ENCODE measurements at places on chromosomes 1 and 21.

GRCh38 chr1:180462102-180462501 is 40.3 kb downstream of the ACBD6 start:
- no peak for DNase-seq

- DNase-seq: peak; percentile 31
Observed at GRCh38 chr1:32172621-32173245, 6.7 kb upstream of the TXLNA start.

DNA sequence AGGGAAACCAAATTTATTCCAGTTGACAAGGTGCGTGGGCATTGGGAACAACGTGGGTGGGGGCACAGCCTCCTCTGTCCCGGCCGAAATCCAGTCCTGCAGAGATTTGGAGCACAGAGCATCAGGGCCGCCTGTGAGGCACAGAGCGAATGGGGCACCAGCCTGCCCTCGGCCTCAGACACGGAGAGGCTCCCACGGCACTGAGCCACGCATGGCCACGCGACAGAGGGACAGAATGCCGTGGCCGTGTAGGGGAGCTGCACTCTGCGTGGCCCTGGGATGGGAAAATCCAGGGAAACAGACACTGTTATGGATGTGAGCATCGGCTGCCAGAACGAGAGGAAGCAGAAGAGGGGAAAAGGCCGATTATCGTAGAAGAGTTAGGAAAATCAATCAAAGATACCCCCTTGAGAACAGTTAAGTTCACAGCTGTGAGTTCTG is 13.5 kb upstream of the C1orf159 start:
- no peak for DNase-seq

DNA sequence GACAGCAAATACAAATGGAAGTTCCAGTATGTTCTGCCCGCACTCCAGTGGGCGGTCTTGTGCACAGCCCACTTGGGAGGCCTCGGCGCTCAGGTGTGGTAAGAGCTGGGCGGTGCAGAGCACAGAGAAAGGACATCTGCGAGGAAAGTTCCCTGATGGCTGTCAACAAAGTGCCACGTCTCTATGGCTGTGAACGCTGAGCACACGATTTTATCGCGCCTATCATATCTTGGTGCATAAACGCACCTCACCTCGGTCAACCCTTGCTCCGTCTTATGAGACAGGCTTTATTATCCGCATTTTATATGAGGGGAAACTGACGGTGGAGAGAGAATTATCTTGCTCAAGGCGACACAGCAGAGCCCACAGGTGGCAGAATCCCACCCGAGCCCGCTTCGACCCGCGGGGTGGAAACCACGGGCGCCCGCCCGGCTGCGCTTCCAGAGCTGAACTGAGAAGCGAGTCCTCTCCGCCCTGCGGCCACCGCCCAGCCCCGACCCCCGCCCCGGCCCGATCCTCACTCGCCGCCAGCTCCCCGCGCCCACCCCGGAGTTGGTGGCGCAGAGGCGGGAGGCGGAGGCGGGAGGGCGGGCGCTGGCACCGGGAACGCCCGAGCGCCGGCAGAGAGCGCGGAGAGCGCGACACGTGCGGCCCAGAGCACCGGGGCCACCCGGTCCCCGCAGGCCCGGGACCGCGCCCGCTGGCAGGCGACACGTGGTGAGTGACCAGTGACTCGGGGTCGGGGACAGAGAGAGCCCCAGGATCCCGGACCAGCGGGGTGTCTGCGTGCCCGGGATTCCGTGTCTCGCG is at the start of gene IL12RB2:
TSS of gene IL12RB2 (plus strand) at position 623 of the 810 bp plus-strand sequence. CDS start 12,496 bp downstream, outside the sequence.
- peak; percentile 18 for DNase-seq

- DNase-seq: no peak
Observed at GRCh38 chr1:25647106-25647505, 30.5 kb downstream of the MAN1C1 start.

- DNase-seq: no peak
Observed at GRCh38 chr1:34404804-34405203, 228.1 kb downstream of the C1orf94 start.

DNA sequence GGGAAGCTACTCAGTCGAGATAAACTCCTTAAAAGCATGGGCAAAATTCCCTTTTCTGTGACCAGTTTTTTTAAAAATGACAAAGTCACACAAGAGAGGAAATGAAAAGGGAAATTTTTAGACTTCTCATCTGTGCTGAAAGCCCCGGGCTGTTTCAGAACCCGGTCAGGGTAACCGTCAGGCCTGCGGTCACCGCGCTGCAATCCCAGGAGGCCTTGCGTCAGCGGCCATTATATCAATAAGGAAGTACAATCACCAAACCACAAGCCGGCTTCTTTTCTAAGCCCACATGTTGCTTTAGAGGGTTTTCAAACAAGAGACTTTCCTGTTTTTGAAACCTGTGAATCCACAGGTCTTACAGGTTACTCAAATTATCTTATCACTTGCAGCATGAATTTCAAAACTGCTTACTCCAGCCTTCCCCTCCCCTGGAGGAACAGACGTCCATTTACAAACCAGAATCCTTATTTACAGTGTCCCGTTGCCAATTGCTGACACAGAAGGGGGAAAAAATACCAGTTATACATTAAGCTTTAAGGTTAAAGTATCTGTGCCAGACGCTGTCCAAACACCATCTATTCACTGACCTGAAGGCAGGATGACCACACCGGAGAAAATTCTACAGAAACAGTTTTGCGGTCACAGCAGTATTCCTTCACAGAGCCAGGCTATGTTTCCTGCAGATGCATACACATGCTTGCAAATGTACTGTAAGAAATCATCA is 165.3 kb downstream of the TOMM20 start:
- peak; percentile 73 for DNase-seq

DNA sequence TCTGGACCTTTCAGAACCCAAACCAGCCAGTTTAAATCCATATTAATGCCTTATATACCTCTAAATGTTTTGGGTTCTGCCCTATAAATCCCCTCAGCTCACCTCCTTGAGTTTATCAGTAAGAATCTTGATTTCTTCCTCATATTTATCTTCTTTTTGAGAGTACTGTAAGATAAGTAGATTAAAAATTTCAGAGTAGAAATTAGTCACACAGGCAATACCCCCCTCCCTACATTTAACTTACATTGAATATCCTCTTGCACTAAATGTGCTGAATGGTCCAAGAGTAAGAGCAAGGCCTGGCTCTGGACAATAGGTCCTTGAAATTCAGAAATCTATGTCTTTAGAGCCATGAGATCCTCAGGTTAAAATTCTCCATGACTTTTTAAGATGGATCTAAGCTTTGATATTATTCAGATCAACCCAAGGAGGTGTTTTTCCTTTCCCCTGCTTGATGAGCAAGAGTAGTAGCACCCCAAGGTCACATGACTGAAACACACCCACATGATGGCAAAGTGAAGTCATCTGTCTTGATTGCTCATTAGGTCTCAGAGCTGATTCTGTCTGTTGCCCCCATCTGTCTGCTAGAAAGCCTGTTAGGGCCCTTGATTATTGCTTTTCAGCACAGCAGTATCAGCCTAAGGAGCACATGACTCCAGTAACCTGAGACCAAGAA is 15.8 kb upstream of the NUP210L start:
- no peak for DNase-seq

DNA sequence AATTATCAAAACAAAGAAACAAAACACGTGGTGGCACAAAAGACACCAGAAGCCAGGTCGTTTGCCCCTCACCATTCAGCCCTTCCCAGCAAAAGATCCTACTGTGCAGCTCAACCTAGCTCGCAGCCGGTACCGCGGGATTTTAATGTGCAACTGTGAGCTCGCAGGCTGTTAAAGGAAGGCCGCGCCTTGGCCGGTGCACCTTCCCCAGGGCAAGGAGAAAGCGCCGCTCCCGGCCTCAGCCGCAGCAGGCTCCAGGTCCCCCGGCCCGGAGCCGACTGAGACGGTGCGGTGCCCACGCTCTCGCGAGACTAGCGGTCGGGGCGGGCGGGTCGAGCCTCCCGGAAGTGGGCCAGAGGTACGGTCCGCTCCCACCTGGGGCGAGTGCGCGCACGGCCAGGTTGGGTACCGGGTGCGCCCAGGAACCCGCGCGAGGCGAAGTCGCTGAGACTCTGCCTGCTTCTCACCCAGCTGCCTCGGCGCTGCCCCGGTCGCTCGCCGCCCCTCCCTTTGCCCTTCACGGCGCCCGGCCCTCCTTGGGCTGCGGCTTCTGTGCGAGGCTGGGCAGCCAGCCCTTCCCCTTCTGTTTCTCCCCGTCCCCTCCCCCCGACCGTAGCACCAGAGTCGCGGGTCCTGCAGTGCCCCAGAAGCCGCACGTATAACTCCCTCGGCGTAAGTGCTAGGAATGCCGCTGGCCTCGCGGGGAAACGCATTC is at the start of gene AGL:
TSS of gene AGL (plus strand) at position 618 of the 715 bp plus-strand sequence. CDS start 682 bp downstream, outside the sequence.
- DNase-seq: peak; percentile 94

GRCh38 chr1:244735876-244736561 is 83.1 kb downstream of the DESI2 start:
- no peak for DNase-seq

GRCh38 chr1:12757836-12758235 is 11.8 kb downstream of the CFAP107 start:
- DNase-seq: no peak

DNA sequence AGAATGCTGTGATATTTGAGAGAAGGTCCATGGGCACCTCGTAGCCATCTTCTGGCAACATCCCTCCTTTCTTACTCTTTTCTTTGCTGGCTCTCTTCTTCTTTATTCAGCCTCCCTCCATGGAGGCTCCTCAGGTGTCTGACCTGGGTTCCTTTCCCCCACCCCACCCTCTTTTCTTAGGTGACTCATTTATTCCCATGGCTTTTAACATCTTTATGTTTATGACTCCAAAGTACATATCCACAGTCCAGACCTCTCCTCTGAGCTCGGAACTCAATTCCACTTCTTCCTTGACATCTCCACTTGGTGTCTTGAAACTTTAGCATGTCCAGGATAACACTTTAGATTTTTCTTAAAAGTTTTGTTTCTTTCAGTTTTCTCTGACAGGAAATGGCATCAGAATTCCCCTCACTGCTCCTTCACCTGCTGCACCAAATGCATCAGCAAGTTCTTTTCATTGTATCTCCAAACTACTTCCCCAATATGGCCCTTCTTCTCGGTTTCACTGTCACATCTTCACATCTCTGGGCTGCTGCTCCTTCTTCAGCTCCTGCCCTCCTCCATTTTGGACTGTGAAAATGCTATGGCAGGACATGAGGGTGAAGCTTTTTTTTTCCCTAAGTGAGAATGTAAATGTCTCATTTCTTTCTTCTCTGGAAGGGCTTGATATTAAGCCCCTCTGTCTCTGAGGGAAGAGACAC is 95.9 kb downstream of the GIPC2 start:
- no peak for DNase-seq

- DNase-seq: peak; percentile 51
Observed at GRCh38 chr1:101235696-101236515, 913 bp upstream of the S1PR1 start.

DNA sequence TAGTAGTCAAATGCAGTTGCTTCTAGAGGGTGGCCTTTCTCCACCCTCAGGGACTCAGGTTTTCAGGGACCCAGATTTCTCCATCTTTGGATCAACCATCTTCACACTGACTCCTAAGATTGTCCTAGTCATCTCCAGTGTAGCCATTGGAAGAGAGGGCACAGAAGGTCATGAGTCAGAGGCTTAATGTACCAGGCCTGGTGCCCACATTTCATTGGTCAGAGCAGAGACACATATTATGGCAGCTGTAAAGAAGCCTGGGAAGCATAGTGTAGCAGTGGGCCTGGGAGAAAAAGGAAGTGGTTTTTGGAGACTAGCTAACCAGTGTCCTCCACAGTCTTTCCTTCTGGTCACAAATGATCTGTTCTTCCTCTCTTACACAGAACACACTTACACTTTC is 122.5 kb downstream of the GIPC2 start:
- DNase-seq: no peak

DNA sequence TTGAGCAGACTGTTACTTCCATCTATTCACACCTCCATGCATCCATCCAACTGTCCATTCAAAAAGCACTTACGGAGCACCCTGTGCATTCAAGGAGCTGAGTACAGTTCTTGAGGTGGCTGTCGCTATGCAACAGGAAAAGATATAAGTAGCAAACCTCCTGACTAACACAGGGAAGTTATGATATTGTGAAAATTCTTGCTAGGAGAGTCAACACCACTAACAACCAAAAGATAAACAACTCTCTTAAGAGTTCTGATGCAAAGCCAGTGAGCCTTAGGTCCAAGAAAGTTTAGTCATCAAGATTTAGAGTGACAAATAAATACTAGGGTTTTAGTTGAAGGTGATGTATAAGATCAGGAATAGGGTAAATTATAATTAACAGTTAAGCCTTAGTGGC is 44.5 kb upstream of the TRIM45 start:
- no peak for DNase-seq

- DNase-seq: no peak
Observed at GRCh38 chr1:41655632-41656031, 171.1 kb upstream of the EDN2 start.

DNA sequence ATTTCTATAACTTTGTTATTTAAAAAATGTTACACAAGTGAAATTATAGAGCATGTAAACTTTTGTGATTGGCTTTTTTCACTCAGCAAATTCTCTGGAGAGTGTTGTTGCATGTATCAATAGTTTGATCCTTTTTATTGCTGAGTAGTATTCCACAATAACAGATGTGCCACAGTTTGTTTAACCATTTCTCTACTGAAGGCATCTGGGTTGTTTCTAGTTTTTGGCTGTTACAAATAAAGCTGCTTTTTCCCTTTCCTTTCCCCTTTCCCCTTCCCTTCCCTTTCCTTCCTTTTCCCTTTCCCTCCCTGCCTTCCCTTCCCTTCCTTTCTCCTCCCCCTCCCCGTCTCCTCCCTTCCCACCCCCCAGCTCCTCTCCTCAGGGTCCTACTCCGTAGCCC is 15.9 kb downstream of the TUFT1 start:
- no peak for DNase-seq

DNA sequence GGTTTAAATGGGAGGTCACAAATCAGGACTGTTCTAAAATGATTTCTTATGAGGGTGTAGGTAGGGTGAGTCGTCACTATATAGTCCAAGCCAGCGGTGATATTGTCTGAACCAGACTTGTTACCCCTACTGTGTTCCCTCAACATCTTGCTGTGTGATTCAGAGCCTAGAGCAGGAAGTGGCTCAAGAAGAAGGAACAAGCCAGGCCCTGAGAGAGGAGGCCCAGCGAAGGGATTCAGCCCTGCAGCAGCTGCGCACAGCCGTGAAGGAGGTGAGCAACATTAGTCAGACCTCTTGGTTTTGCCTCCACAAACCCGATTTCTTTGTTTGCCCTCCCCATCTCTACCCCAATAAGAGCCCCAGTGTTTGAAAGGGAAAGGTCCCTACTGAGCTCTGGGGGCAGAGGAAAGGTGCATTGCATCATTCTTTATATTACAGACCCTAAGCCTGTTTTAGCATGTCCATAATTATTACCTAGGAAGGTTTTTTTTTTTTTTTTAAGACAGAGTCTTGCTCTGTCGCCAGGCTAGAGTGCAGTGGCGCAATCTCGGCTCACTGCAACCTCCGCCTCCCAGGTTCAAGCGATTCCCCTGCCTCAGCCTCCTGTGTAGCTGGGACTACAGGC is 5.0 kb upstream of the SH3BGRL3 start:
- DNase-seq: no peak

- no peak for DNase-seq
Observed at GRCh38 chr1:72051538-72051937, 230.8 kb downstream of the NEGR1 start.

GRCh38 chr1:156487862-156488261 is 12.7 kb downstream of the MEF2D start:
- no peak for DNase-seq

- DNase-seq: no peak
Observed at GRCh38 chr1:2042830-2043773, 7.1 kb upstream of the PRKCZ start.
